ENCODE measurements at places on chromosomes 4 and X.

DNA sequence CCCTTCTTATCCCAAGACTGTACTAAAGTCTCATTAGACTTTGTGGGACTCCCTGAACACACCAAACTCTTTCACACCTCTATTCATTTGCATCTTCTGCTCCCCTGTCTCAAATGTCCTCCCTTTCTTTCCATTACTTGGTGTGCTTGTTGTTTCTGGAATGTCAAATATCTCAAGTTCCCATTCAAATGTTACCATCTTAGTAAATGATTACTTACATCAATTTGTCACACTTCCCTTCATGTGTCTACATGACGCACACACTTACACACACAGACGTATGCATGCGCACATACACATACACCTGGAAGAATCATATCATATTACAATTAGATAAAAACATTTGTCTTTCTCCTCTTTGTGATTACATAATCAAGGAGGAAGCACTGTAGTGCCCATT, 210.8 kb upstream of the TEX13C start:
- DNase-seq: no peak

DNA sequence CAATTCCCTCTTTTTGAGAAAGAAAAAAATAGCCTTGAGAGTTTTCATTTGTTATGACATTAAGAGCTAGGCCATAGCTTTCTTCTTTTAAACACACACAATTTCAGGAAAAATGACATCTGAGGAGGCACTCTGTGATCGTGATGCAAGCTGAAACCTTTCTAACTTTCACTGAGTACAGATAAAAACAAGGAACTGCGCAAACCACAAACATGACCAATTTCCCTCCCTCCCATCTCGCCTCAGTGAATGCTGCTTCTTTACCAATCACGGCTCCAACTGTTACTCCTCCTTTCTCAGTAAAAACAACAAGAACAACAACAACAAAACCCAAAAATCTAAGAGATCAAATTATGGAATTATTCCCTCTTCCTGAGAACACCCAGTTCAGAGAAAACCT, 626.8 kb downstream of the TLL1 start:
- DNase-seq: peak; percentile 63

- DNase-seq: no peak
These were observed 46.1 kb upstream of the MAGEC2 start for GRCh38 chrX:142251202-142251601.

- peak; percentile 26 for DNase-seq
These were observed 149.6 kb downstream of the INPP4B start for GRCh38 chr4:142696334-142697122.

DNA sequence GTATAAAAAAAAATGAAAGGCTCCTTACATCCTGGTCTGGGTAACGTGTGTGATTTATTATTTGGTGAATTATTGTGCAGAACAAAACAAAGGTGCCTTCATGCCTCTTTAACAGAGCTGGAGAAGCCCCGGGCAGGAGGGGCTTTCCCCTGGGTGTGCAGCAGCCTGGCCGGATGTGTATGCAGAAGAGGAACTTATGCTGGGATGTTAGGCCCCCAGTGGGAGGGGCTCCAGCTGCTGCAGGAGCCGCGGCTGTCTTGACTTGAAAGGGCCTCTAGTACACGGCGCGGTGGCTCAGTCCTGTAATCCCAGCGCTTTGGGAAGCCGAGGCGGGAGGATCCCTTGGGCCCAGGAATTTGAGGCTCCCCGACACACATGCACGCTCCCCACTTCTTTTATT, 16.0 kb downstream of the CCNQ start:
- peak; percentile 70 for DNase-seq

DNA sequence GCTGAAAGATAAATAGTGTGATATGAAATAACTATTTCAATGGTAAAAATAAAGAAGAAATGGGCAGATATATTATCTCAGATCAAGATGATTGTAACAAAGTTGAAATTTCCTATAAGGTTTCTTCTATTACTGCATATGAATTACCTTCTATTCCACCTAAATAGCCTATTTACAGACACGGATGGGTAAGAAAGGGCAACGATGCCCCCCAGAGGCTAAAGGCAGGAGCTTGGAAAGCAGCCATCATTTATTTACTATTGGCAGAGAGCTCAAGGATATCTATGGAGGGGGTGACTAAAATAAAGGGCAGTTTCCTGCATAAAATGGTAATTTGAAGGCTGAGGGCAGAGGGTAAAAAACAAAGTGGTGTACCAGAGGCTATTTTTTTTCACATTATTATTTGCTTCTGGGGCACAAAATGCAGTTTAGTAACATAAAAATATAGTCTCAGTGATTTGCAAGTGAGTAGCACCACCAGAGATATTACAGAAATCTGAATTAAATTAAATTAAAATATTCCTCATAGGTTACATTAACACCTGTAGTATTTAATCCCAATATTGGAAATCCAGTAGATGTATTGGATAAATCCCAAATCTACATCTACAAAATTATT, 123.1 kb downstream of the BTC start:
- DNase-seq: peak; percentile 74

- no peak for DNase-seq
These were observed 162.3 kb upstream of the EDNRA start for GRCh38 chr4:147318586-147318985.

GRCh38 chrX:123675154-123675553, 57.7 kb downstream of the THOC2 start:
- DNase-seq: no peak

GRCh38 chrX:116282751-116283150, 112.2 kb downstream of the AGTR2 start:
- DNase-seq: no peak

Data from Kasumi-1 (cell line).